Mesothelial cell of epicardium (in vitro differentiated cells): ENCODE measurements at places on chromosomes 2 and 18. TPM values are rescaled to one million over a fixed set of nuclear protein-coding genes. Genes with fewer than 3 reads are reported as not detected.

TBR1 gene
- total RNA-seq, result 0.09 to 0.13 TPM in 2 of 3 replicates, not detected in the other

MRPL30 gene
- total RNA-seq, result 33.3 to 35.3 TPM (median 35.1 TPM) in 3 replicates

MSTN gene
- total RNA-seq, result 0.20 to 0.29 TPM (median 0.22 TPM) in 3 replicates

SERPINB13 gene
- 0.27 to 0.77 TPM (median 0.38 TPM) in 3 replicates for total RNA-seq

PPP1R1C gene
- 5.8 to 6.8 TPM (median 6.3 TPM) in 3 replicates for total RNA-seq

VAMP8 gene
- 51.0 to 55.7 TPM (median 55.5 TPM) in 3 replicates for total RNA-seq

DNA sequence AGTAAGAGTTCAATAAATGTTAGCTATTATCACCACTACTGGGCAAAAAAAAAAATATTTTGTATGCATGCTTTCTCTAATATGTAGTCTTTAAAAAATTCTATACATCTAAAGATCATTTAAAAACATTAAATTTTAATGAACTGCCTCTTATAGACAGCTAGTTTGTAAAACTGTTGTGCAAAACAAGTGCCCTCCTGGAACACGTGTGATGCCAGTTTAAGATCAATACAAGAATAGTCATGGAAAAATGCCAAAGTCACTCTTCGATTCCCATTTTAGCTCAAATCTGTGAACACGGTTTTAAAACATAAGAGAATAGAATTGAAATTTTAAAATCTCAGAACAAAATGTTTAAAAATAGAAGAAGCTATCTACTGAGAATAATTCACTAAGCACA lies 242.5 kb upstream of the SMAD7 start:
- DNase-seq, result no peak

DNA sequence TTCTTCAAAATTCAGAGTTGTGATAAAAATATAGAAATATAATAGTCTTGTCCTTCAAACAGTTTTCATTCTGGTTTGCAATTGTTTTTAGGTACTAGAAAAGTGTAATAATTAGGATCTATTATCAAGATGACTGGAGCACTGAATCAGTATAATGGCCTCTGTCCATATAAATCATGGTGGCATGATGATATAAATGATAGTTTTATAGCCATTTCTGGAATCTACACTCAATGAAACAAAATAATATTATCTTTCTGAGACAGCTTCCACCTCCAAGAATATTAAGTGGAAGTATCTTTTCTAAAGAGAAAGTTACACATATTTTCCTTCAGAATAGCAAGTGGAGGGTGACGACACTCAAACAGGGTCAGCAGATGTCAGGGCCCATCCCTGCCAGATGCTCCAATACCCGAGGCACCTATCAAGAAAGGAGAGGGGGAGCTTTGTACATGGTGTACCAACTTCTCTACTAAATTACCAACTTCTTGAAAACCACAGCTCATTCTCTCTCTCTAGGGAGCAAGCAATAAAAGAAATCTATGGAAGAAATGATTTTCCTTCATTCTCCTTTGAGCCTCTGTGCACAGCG lies 882.7 kb upstream of the CHAC2 start:
- no peak for DNase-seq

- DNase-seq, result no peak
These were observed at the start of gene MPP4 for GRCh38 chr2:201698588-201699226. TSS of gene MPP4 (minus strand) at chr2:201698644. CDS start at chr2:201693954, 4,690 bp downstream.

DNA sequence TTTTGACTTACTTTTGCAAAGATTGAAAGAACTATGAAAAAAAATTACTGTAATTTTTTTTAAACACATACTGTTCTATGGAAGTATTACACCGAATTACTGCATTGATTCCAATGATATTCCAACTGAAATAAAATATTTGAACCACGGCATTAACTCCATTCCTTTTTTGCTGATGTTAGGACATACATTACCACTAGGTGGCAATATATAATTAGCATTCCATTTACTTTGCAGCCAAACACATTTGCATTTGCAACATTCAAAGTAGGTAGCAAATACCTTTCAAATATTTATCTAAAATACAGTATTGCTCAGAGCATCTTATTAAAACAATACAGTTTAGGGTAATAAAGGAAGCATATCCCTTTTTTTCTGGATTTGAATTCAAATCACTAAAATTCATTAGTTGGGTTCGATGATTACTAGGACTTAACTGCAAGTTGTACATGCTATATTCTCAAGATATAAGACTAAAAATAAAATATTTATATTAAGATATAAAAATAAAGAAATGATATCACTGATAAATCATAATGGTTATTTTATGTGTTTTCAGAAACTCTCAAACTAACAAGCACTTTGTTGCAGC lies 31.3 kb downstream of the LANCL1 start:
- DNase-seq, result no peak

GRCh38 chr2:100940240-100940639 lies 61.8 kb upstream of the RPL31 start:
- no peak for DNase-seq

- DNase-seq, result no peak
These were observed 428.3 kb downstream of the MBD2 start for GRCh38 chr18:53796040-53796729.

DNA sequence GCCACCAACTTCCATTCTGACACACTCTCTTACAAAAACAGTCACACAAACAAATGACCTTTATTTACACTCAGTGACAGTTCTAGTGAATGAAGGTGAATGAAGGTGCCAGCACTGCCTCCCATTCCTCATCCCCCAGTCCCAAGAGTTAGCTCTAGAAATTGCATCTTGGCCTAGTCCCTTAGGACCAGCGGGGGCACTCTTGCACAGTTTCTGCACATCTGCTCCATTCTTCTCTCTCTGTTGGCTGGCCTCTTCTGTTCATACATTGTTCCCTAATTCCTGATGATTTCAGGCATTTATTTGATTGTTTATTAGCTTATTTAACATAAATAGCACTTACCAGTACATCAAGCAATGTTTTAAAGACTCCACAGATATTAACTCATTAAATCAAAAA lies 30.9 kb downstream of the GAREM1 start:
- no peak for DNase-seq

- DNase-seq, result no peak
These were observed 704.6 kb downstream of the SATB2 start for GRCh38 chr2:198753101-198753500.

DNA sequence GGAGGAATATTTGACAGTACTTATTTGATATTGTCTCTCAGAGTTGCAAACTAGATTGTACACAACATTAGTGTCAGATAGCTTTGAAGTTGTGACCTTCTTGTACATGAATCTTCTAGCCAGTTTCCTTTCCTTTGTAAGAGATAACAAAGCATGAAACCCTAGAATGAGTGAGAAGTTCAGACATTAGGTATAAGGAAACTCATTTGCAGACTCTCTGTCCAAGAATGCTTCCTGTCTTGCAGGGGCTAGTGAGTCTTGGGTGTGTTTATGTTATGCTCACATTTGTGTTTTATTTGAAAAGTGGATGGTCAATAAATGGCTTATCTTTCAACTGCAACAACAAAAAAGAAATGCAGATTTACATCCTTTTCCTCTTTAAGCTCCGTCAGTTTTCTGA lies 1.4 kb downstream of the BOD1L2 start:
- no peak for DNase-seq

DNA sequence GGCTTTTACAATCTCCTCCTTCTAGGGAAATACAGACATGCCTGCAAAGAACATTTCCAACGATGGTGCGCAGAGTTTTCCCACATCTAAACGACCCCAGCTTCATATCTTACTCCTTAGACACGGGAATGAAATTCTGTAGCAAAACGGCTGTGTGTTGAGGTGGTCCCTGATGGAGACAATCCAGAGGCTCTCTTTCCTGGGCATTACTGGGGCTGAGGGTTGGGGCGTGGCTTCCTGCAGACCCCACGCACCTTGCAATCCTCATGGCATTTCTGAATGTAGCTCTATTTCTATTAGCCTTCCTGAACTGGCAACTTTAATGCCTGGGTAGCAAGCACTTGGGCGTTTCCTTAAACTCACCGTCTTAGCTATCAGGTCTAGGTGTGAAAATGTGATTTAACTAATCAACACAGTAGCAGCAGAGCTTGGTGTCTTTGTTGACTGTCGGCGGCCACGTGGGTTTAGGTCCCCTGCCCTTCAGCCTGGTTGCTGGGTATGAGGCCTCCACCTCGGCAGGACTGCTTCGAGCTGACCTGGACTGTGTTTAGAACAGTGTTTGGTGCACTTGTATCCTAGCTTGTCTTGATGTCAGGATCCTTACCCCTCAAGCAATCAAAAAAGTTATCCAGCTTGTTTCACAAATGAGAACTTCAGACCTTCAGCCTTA lies 242.8 kb downstream of the GBX2 start:
- no peak for DNase-seq

DNA sequence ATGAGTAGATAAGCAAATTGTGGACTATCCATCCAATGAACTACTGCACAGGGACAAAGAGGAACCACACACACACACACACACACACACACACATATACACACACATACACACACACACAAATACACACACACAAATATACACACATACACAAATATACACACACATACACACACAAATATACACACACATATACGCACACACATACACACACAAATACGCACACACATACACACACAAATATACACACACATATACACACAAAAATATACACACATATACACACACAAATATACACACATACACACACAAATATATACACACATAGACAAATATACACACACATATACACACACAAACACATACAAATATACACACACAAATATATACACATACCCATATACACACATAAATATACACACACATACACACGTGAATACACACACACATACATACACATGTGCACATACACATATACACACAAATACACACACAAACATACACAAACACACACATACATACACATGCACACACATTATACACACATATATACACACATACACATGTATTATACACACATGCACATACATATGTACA lies 19.8 kb upstream of the EFHD1 start:
- no peak for DNase-seq

DNA sequence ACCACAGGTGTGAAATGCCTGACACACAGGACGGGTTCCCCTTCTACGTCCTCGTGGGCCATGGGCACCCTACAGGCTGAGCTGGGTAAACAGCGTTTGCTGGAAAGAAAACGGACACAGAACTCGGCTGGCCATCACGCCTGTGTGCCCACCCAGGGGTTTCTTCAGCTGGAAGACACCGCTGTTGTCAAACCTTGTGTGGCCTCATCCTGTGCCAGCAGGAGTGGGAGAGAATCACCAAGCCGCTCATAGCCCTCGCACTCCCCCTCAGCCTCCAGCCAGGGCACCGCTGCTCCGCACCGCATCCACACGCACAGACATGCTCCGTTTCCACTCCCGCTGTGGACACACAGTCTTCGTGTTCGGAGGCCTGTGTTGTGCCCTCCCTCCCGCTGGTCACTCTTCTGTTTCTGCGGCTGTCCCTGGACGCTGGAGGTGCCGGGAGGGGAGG lies 161.4 kb downstream of the PXDN start:
- no peak for DNase-seq

GRCh38 chr2:28602751-28603639 lies 107.1 kb downstream of the PLB1 start:
- no peak for DNase-seq

DNA sequence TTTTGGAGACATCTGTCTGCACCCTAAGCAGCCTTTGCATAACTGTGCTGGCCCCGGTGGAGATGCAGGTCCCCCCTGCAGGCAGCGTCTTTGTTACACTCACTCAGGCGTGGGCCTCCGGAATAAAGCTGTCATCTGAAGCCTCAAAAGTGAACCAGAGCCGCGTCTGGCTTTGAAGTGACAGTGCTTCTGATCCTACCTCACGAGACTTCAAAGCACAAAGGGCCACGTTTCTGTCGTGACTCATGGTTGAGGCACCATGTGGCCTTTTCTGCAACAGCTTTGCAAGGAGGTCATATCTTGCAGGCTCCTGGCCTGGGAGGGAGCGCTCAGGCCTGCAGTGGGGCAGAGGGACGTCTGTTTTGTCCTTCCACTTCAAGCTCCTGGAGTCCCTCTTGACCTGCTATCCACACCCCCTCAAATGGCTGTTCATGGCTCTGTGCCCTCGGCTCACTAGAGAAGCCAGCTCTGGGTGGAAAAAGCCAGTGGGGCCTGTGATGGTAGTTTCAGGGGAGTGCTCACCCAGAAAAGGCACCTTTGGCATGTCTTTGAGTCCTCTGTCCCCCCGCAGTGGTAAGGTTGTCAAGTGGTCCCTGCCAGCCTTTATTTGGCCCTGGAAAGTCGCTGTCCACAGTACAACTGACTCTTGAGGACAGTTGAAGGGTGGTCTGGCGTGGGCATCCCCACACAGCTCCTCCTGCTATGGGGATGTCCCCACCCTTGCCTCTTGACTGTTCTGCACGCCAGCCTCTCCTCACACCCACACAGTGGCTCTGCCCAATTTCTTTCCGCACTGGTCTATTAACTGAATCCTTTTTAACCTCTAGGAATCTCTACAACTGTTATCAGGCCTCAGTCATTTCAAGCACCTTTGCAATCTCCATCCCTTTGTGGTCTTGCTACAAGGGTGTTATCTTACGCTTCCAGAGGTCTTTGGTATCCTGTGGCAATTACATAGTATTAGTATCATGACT lies 19.3 kb downstream of the GPR55 start:
- DNase-seq, result no peak

GRCh38 chr2:233992513-233993217 lies 57.8 kb upstream of the SPP2 start:
- no peak for DNase-seq

DNA sequence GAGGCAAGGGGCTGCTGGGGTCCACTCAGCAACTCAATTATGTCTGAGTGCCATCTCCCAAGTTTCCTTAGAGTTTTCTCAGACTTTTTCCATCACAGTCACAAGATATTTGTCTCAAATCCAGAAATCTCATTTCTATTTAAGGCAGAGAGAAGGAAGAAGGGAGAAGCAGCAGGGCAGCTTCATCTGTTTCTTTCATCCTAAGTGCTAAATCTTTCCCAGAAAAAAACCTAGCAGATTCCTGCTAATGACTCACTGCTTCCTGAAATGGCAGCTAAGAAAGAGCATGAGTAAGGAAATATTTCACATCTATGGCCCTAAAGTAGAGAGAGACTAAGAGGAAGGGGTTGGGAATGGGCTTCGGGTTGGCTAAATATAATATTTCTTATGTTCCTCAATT lies 88.0 kb downstream of the KYNU start:
- DNase-seq, result no peak

DNA sequence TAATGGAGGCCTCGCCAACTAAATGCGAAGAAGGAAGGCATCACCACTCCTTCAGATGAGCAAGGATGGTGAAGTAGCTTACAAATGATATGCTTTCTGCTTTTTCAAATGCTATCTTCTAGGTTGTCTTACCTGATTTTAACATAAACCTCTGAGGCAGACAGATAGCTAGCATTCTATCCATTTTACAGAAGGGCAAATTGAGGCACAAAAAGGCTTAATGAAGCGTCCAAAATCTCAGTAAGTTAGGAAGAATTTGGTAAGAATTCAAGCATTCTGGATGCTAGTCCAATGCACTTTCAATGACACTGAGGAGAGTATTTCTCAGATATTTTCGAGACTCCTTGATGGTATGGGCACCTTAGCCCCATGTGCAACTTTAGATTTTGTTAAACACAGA lies 81.8 kb downstream of the LRP2 start:
- no peak for DNase-seq

DNA sequence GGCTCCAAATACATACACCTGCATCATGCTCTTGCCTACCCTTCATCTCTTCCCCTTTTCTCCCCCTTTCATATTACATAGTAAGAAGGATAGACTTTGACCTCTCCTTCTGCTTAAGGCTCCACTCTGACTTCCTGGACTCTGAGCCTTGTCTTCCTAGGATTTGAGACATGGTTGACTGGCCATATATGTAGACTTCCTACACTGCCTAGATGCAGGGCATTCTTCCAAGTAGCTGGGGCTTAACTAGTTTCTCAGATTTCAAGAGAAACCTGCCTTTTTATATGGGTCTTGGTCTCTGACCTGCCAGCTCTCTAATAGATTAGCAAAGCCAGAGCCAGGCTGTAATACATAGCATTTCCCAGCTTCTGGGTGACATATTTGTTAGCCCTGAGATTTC lies 35.4 kb upstream of the CYP26B1 start:
- DNase-seq, result no peak

GRCh38 chr18:3329471-3329870 lies 67.5 kb downstream of the MYL12B start:
- no peak for DNase-seq
